ENCODE measurements at places on chromosomes 11 and 22. TPM values are rescaled to one million over a fixed set of nuclear protein-coding genes. Genes with fewer than 3 reads are reported as not detected.

DNA sequence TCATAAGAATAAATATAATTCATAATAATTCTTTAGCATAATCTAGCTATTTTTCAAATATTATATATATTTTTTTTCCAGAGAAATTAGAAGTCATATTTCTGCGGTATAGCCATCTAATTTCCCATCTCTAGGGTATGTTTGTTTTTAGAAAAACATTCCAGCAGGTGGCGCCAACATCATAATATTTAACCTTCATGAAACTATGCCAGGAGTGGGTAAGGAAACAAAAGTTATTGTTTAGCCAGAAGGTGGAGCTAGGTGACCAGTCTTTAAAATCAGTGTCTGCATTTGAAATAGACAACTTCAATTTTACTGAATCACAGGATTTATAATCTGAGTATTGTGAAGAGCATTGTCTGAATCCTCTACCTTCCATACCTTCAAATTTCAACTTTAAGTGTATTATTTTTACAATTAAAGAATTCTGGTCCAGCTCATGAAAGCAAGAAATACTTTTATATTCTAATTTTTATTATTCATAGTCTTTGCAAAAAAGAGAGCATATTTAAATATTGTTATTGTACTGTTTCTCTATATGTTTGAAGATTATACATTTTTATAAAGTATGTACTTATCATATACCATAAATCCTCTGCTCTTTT lies 15.7 kb upstream of the CCDC179 start:
- peak; percentile 86 for DNase-seq

- no peak for DNase-seq
Measured at GRCh38 chr11:74685905-74686304, 45.3 kb downstream of the CHRDL2 start.

GRCh38 chr11:6417907-6418556 lies 862 bp downstream of the APBB1 start:
- no peak for DNase-seq

- no peak for DNase-seq
Measured at GRCh38 chr11:121872356-121872755, 243.7 kb downstream of the BLID start.

- no peak for DNase-seq
Measured at GRCh38 chr11:117769533-117769932, 27.5 kb downstream of the DSCAML1 start.

DNA sequence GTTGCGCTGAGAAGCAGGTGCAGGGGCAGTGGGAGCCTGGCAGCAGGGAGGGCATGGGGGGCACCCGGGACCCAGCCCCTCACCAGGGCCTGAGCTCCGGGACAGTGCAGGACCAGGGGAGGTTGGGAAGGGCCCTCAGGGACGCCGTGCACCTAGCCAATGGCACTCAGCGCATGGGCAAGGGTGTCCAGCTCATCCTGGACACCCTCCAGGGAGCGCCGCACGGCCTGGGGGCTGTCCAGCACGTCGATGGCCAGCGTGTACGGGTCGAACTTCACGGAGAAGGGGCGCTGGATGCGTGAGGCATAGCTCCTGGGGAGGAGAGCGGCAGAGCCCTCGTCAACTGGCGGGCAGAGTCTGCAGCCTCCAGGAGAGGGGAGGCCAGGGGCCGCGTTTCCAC lies 3.1 kb upstream of the INS start:
- DNase-seq = no peak

GRCh38 chr11:57380975-57381374 lies at the start of gene PRG3:
Gene PRG3, minus strand, starts transcription at chr11:57381150. Its CDS starts 442 bp downstream, at chr11:57380708.
- DNase-seq = no peak

DNA sequence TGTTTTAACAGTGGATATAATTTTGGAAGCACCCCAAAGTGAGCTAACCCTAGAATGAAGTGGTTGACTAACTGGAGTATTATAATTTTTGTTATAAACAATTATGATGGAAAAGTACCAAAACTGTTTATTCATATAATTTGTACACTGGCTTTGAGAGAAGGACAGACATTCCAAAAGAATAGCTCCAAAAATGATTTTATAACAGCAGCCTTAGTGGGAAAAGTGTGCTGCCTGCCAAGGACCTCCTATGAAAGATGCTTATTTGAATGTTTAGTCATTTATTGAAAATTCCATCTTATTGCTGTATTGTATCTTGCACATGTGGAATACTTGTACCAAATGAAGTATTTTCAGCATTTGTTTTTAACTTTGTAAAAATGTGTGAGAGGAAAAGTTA lies 169.8 kb downstream of the GUCY1A2 start:
- no peak for DNase-seq

DNA sequence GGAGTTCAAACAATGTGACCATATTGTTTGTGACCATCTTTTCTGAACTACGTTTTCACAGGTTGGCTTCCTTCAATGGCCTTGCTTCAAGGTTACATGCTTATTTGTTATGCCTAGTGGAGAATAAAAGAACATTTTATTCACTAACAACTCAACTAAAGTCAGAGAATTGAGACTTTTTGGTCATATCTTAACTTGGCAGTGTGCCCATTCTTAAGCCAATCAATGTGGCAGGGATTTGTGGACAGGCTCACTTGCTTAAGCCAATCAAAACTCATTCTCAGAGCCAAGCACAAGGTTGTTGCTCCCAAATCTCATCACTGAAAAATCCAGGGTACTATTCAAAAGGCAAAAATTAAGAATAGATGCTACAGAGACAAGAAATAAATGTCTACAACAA lies 455.8 kb upstream of the FAT3 start:
- DNase-seq = no peak

DNA sequence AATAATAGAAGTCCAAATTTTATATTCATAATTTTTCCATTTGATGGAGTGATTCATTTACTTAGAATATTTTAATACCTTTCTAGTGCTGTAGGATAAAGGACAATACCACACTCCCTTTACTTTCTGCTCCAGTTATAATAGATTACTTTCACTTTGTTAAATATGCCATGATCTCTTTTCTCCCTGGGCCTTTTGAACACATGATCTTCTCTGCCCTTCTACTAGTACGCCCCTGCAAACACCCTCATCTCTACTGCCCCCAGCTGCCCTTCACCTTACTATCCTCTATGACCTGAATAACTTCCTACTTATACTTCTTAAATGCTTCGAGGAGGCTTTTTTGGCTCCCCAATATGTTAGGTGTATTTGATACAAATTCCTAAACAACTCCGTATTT lies 177.3 kb downstream of the GUCY1A2 start:
- peak; percentile 3 for DNase-seq

DNA sequence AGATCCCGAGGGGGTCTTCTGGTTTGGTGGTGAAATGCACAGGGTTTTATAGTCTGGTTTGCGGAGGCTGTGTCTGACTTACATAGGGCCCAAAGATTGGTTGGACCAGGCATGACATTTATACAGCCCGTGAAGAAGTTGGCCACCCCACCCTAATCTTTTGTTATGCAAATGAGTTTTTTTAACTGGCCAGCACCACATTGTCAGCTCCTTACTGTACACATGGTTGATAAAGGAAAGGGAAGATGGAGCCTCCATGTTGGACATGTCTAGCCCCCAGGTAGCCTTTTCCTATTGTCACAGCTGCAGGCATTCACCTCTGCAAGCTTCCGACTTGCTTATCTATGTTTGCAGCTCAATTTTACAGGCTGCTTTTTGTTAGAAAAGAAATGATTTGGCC lies 70.1 kb downstream of the WT1 start:
- no peak for DNase-seq

VSIG2 gene
- not detected for total RNA-seq

CDC45 gene
- total RNA-seq = 32.2 TPM

GRCh38 chr11:120147094-120147949 lies 9.4 kb upstream of the TRIM29 start:
- DNase-seq = no peak

STX5 gene
- total RNA-seq = 57.5 TPM

TBX10 gene
- total RNA-seq = not detected

RASGRP2 gene
- not detected for total RNA-seq

P2RX6 gene
- total RNA-seq = 3.6 TPM

GRCh38 chr11:105244160-105244825 lies 104.7 kb upstream of the CARD18 start:
- peak; percentile 95 for DNase-seq

GRCh38 chr11:1628506-1629325 lies 859 bp upstream of the KRTAP5-5 start:
- DNase-seq = peak; percentile 20

GRCh38 chr11:96052921-96053651 lies 129.2 kb upstream of the MTMR2 start:
- peak; percentile 88 for DNase-seq

- DNase-seq = no peak
Measured at GRCh38 chr22:27775758-27776649, 25.6 kb downstream of the MN1 start.

POGLUT3 gene
- total RNA-seq = 82.0 TPM

DNA sequence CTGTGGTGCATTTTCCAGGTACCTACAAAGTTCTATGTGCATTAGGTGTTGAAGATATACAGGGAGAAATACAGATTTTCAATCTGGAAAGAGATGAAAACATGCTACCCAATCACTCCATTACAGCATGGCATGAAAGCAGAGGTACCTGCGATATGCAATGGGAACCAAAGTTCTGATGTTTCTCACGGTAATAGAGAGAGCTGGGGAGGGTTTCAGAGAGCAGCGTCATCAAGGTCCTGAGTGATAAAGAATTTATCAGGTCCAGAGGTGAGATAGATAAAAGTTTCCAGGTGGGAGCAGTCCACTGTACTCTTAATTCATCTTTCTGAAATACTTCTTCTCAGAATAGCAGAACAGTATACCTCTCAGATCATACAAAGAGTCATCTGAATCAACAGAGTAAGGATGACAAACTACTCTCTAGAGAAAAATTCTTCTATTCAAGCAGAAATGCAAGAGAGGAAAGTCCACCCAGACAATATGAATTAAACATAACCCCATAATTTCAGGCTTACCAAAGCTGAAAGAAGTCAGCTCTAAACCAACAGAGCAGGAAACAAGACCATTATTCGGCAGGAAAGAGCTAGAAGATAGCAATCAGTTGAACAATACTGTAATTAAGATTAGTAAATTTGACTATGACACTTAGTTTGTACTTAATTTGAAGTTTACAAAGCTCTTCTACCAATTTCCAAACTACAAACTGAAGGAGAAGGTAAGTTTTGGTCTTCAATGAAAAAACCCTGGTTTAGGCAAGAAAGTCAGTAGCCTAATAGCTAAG lies 12.8 kb downstream of the CTSC start:
- no peak for DNase-seq

UCP2 gene
- total RNA-seq = 21.4 TPM

DNA sequence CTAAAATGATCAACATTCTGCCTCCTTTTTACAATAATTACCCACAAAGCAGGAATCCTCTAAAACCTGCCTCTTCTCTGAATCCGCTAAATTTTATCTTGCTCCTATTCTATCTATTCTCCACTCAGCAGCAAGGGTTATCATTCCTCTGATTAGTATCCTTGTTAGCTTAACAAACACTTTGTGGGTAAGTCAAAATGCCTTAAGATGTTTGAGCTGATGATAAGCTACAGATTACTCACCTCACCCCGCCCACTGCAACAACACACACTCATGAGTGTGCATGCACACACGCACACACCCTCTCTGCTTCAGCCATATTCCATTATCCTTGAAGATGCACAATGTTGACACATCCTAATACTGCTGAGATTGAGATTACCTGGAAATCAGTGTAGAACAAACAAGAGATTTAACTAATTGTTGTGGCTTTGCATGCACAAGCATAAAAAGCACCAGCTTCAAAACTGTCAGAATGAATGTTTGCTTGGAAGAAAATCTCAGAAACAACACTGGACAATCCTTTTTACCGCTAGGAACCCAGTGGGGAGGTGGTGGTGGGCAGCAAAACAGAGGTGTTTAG lies 130.9 kb downstream of the BBOX1 start:
- peak; percentile 12 for DNase-seq

GRCh38 chr22:49718396-49718795 lies 109.3 kb downstream of the BRD1 start:
- DNase-seq = no peak

DNA sequence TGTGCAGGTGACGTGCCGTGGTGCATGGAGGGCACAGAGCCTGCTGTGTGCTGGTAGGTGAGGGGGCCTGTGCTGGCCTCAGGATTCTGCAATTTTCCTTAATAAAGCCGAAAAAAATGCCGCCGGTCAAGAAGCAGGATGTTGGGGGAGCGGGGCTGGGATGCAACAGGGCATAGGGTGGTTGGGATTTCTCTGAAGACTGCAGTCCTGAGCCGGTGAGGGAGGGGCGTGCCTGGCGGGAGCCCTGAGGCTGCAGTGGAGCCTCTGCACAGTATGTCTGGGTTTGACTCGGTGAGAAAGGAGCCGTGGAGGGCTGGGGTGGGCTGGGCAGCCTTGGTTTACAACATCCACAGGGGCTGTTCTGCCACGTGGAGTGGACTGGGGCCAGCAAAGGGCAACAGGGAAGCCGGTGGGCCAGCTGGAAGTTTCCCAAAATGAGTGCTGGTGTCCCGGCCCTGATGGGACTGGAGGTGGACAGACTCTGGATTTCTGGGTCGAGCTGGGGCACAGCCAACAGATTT lies 1.3 kb downstream of the CDHR5 start:
- no peak for DNase-seq

MYBPC3 gene
- not detected for total RNA-seq

RBM14 gene
- total RNA-seq = 53.4 TPM

GRCh38 chr11:94650756-94651155 lies 83.6 kb downstream of the PIWIL4 start:
- no peak for DNase-seq

SCGB1A1 gene
- total RNA-seq = not detected

GRCh38 chr11:1847926-1848639 lies 4.8 kb upstream of the LSP1 start:
- no peak for DNase-seq

DNA sequence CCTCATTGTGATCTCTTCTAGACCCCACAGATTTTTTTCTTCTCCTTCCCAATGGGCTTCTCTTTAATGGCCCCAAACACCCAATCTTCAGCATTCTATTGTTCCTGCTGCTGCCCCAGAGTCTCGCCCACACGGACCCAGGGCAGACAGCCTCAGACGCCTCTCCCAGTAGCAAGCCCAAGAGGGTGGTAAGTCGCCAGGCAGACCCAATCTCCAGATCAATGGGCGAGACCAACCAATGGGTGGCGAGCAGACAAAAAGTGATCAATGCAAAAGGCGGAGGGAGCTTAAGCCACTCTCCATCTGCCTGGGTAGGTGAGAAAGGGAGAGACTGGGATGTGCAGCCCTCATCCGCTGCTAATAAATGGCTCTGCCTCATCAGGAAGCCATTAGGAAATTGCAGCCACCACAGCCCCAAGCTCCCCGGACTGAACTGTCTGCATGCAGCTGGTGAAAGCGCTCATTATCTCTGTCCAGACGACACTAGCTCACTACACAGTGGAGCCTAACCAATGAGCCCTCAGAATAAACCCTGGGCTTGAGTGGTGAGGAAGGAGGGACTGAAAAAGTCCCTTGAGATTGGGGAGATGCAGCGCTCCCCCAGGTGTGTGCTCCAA lies 81.8 kb downstream of the ETS1 start:
- DNase-seq = no peak

MS4A15 gene
- not detected for total RNA-seq
